ENCODE measurements at places on chromosomes 5 and 9.

GRCh38 chr5:142356349-142356715 lies 31.5 kb upstream of the SPRY4 start:
- DNase-seq = no peak

GRCh38 chr9:114484854-114485443 lies 20.3 kb downstream of the WHRN start:
- no peak for DNase-seq

GRCh38 chr5:137218471-137218870 lies 280.7 kb downstream of the SPOCK1 start:
- DNase-seq = no peak

DNA sequence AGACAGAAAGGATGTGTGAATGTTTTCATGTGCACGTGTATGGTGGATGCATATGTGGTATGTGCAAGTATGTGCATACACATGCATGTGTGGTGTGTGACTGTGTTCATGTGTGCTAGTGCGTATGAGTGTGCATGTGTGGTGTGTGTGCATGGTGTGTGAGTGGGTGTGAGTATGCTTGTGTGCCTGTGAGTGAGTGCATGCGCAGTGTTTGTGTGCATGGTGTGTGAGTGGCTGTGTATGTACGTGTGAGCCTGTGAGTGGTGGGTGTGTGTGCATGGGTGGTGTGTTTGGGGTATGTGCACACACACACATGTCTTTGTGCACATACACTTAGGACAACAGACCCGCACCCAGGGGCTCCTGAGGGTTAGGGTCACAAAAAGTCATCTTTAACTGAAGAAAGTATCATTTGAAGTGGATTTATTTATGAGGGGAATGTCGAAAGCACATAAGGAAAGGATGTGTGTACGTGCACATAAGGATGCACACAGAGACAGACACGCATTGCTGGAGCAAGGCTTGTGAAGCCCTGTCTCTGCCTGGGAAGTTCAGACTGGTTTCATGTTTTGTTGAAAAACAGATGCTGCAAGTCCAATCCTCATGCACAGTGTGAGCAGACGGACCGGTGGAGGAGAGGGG lies 237.0 kb downstream of the SYK start:
- no peak for DNase-seq

DNA sequence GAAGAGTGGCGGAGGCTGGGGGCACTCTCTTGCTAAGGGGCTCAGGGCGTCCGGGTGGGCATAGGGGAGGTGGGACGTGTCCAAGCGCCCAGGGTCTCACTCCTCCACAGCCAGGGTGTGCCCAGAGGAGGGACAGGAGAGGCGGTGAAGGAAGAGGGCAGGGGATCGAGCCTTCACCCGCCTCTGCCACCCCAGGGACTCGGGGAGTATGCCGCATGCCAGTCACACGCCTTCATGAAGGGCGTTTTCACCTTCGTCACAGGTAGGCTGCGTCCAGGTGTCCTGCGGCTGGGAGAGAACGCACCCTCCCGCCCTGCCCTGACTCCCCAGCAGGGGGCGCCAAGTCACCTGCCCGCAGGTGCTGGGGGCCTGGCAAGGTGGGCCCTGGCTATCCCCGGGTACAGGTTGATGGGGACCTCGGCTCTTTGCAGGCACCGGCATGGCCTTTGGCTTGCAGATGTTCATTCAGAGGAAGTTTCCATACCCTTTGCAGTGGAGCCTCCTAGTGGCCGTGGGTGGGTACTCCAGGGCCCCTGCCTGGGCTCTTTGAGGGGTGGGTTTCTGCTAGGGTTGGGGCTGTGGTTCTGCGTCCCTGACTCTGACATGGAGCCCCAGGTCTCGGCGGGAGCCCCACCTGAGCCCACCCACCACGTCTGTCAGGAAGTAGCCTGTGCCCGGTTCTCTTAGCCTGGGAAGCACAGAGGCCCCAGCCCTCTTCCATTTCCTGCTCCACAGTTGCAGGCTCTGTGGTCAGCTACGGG lies 552 bp downstream of the TMEM141 start:
- DNase-seq = no peak
